Fibroblast of lung (primary cell): ENCODE measurements at places on chromosomes 12 and 14. TPM values are rescaled to one million over a fixed set of nuclear protein-coding genes. Genes with fewer than 3 reads are reported as not detected.
A peak's percentile ranks its signal among the peaks of the same experiment; 100 is the strongest.

DNA sequence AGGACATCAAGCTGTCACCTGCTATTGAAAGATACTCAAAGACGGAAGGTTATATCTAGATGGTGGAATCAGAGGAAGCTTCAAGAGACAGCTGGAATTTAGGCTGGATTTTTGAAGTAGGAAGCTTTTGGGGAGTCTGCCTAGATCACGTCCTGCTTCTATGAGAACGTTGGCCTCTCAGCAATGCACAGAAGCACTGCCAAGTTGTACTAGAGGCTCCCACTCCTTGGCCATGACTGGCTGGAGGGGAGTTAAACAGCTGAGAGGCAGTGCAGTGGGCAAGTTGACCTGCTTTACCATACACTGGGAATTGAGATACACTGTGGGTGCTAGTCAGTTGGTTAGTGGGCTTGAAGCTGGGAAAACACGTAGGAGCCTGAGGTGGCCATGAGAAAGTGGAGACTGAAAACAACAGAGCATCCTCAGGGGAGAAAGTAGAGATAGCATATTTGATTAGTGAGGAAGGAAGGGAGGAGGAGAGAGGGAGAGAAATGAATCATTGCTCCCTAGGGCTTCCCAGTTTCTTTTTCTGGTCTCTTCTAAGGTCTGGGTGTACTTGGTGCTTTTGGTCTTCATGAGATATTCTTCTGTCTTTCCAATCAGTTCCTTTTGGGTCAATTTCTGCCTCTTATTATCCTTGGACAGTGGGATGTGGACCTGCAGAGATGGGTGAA is 110.8 kb downstream of the EMP1 start:
- no peaks in the 10 kb centered on the region for H3K27me3 ChIP-seq
- DNase-seq = no peak
- no peaks in the 10 kb centered on the region for H3K4me1 ChIP-seq

- H3K4me1 ChIP-seq = no peaks in the 10 kb centered on the region
- H3K27me3 ChIP-seq = no peaks in the 10 kb centered on the region
- no peak for DNase-seq
- no peak overlapping the region for H3K27ac ChIP-seq
- H3K4me3 ChIP-seq = no peak overlapping the region
These were observed 907.0 kb downstream of the BCL11B start for GRCh38 chr14:98364961-98365360.

C1QL4 gene
- total RNA-seq = 0.17 TPM in 1 of 2 replicates, not detected in the other

DNA sequence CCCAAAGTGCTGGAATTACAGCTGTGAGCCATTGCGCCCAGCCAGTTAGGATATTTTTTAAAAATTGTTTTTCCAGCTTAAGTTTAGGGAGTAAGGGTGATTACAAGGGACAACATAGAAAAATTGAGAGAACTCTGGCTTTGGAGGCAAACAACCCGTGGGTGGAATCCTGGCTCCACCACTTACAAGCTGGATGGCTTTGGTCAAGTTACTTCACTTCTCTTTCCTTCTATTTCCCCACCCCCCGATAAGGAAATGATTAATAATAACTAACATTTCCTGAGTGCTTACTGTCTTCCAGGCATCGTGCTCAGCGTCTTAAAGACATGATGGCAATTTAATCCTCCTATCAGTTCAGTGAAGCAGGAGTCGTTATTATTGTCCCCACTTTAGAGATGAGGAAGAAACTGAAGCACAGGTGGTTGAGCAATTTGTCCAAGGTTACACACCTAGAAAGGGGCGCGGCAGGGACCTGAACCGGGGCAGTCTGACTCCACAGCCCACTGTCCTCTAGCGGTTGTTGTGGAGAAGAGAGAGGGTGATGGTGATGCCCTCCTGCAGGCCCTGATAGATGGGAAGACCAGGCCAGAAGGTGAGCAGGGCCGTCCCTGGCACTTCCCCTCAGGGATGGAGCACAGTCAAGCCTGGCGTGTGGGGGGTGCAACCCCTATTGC is 16.7 kb upstream of the FAIM2 start:
- no peak overlapping the region for H3K4me3 ChIP-seq
- no peaks in the 10 kb centered on the region for H3K4me1 ChIP-seq

- no peak for DNase-seq
- no peak overlapping the region for H3K27ac ChIP-seq
- no peaks in the 10 kb centered on the region for H3K36me3 ChIP-seq
- H3K27me3 ChIP-seq = no peaks in the 10 kb centered on the region
- H3K4me1 ChIP-seq = no peaks in the 10 kb centered on the region
These were observed 48.5 kb downstream of the ADGRD1 start for GRCh38 chr12:131002216-131002631.

DNA sequence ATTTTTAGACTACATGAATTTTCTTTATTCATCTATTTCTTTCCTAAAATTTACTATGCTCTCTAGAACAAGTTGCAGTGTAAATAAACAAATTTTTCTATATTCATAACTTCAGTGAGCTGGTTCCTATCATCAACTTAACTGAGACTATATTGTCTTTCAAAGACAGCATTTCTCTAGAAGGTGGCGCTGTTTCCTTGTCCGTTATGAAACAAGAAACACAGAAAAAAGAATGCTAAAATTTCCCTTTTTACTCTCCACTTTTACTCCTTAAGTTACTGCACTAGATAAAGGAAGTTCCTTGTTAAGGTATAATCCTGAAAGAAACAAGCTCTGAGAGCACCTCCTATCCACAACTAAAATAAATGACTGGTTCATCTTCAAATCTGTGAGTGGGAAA is 8.2 kb upstream of the CLEC2A start:
- no peaks in the 10 kb centered on the region for H3K4me1 ChIP-seq
- H3K27ac ChIP-seq = no peak overlapping the region
- H3K4me3 ChIP-seq = no peak overlapping the region
- no peaks in the 10 kb centered on the region for H3K36me3 ChIP-seq
- H3K27me3 ChIP-seq = peaks cover 4% of the 10 kb centered on the region

DAO gene
- total RNA-seq = not detected in 2 replicates

GDF3 gene
- not detected in 2 replicates for total RNA-seq

- peaks cover 64% of the 10 kb centered on the region for H3K27me3 ChIP-seq
- H3K36me3 ChIP-seq = no peaks in the 10 kb centered on the region
- H3K27ac ChIP-seq = no peak overlapping the region
These were observed 3.2 kb downstream of the AMN start for GRCh38 chr14:102925646-102926045.

SPTB gene
- under 0.01 TPM in 1 of 2 replicates, not detected in the other for total RNA-seq

PZP gene
- not detected in 2 replicates for total RNA-seq

INHBC gene
- total RNA-seq = not detected in 2 replicates

FOXG1 gene
- not detected in 2 replicates for total RNA-seq

- peak; percentile 82 for DNase-seq
- H3K4me1 ChIP-seq = peaks cover 5% of the 10 kb centered on the region
- H3K27ac ChIP-seq = peak overlapping the region; percentile 36
- no peak overlapping the region for H3K4me3 ChIP-seq
These were observed 12.3 kb upstream of the SLC35E3 start for GRCh38 chr12:68733661-68734071.

ORAI1 gene
- 5.6 and 8.1 TPM in 2 replicates for total RNA-seq

CAPZA3 gene
- total RNA-seq = not detected in 2 replicates

DNA sequence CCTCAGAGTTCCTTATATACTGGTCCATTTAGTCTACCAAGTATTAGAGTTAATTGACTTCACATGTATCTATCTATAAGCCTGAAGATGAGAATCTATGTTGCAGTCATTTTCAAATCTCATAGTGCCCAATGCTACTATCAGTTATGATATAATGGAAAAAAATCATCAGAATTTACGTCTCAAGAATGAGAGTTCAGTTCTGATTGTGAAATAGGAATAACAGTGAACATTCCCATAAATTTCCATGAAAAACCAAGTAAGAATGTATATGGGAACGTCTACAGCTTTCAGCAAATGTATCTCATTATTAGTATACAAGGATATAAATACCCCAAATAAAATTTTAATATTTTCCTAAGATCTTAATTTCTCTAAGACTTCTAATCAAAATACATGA is 77.2 kb downstream of the PPP1R12A start:
- H3K27me3 ChIP-seq = no peaks in the 10 kb centered on the region
- H3K27ac ChIP-seq = no peak overlapping the region
- no peaks in the 10 kb centered on the region for H3K4me1 ChIP-seq
- H3K4me3 ChIP-seq = no peak overlapping the region

C12orf56 gene
- 0.77 and 1.5 TPM in 2 replicates for total RNA-seq

PROX2 gene
- total RNA-seq = not detected in 2 replicates
